Activated CD4-positive, alpha-beta T cell treated with anti-CD3 and anti-CD28 coated beads for 48 hours (primary cell): ENCODE measurements at places on chromosomes 2 and 18.

DNA sequence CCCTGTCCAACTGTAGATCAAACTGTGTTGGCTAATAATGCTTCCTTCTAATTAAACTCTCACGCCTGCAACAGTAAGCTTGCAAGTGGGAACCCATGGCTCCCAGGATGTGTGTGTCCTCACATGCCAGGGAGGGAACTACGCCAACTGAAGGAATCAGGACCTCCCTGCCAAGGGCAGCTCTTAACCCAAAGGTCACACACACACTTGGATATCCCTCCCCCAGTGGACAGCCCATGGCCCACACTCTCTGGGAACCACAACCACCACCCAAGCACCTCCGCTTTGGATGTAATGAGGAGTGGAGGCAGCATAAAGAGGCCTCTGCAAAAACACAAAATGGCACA is 102.1 kb downstream of the CRACDL start:
- no peak for DNase-seq

GRCh38 chr18:32450026-32450691 is 20.5 kb downstream of the GAREM1 start:
- no peak for DNase-seq

GRCh38 chr2:127621981-127622431 is 23.9 kb upstream of the GPR17 start:
- no peak for DNase-seq

DNA sequence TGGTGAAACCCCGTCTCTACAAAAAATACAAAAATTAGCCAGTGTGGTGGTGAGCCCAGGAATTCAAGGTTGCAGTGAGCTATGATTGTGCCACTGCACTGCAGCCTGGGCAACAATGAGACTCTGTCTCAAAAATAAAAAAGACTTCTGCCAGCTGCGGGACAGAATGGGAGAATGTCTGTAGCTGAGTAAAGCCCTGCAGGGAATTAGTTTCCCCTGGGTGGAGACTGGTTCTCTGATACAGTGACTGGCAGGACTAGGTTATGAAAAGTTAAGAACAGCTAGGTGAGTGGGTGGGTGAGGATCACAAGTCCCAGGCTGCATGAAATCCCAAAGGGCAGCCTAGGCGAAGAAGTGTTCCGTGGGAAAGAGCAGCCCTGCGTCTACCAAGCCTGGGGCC is 13.8 kb upstream of the CATIP start:
- no peak for DNase-seq

- DNase-seq: no peak
Observed at GRCh38 chr18:51664236-51664635, 466.8 kb upstream of the MEX3C start.

DNA sequence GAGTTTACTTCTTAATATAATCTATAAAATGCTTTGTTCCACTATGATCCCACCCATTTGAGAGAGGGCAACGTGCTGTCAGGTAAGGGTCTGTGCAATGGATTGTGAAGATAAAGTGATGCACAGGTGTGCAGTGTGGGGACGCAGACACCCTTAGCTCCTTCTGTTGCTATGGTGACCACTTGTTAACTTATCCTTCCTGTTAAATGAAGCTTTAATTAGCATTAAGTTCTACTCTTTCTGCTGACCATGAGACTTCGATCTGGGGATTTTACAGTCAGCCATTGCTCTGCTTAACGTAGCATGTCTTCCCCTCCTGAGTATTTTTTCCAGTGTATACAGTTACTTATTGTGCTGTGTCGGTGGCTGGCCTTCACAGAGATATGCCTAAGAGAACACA is 23.1 kb upstream of the ALKAL2 start:
- DNase-seq: no peak

GRCh38 chr2:37068686-37069085 is 15.5 kb downstream of the HEATR5B start:
- no peak for DNase-seq

DNA sequence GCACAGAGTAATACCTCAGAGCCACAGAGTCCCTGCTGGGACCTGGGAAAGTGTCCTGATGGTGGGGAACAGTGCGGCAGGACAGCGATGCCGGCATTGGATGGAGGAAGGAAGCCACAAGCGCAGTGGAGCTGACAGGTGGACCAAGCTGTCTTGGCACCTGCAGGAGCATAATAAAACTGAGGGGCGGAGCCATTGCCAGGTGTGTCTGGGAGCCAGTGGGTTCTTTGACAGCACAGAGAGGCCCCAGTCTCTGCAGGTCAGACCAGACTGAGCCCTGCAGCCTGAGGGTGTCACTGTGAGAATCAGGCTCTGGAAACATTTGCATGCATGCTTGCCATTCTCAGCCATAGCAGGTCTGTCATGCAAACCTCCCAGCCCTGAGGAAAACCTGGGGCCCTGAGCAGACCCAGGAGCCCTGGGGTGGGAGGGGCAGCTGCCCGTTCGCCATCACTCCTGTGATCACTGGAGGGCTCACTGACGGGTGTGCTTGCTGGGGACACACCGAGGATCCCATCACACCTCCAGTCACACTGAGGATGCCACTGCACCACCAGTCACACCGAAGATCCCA is 210.5 kb upstream of the HDAC4 start:
- DNase-seq: no peak

- no peak for DNase-seq
Observed at GRCh38 chr2:73448856-73449255, 63.2 kb downstream of the ALMS1 start.
